ENCODE measurements at places on chromosomes 16 and 17.

DNA sequence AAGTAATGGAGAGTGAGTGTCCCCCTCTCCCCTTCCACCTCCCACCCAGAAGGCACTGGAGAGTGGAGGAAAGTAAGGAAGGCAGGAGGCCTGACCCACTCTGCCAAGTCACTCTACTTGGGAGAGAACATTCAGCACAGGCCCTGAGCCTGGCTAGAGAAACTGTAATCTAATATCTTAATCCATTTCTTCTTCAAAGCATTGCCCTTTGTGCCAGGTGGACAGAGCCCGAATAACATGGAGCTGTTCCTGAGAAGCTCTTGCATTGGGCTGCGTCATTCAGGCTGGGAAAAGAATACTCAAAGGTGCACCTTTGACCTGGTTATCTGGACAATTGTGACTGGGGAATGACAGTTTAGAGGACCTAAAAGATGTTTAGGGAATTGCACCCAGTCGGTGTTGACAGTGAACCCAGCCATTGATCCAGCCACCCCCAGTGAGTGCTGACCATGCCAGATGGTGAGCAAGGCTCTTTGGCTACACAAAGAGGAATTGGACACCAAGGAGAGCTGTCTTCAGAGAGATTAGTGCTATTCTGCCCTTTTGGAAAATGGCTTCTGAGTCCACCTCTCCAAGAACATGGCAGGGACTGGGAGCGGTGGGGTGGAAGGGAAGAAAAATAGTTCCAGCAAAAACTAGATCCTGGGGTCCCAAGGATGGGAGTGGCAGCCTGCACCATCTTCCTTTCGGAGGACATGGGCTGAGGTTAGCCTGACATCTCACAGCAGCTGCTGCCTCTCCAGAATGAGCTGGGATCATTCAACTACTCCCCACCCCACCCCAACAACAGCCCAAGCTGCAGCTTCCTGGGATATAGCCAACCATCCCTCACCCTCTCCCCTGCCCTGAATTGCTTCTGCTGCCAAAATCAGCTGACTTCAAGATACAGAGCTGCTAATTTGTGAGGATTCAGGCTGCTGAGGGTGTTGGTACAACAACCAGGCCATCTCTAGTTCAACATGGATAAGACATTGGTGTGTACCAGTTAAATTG, 11.6 kb upstream of the NOG start:
- no peak for DNase-seq

GRCh38 chr17:35809855-35810461, 674 bp downstream of the TAF15 start:
- DNase-seq, result no peak

GRCh38 chr17:4500191-4500571, 1.5 kb downstream of the SPNS2 start:
- no peak for DNase-seq

DNA sequence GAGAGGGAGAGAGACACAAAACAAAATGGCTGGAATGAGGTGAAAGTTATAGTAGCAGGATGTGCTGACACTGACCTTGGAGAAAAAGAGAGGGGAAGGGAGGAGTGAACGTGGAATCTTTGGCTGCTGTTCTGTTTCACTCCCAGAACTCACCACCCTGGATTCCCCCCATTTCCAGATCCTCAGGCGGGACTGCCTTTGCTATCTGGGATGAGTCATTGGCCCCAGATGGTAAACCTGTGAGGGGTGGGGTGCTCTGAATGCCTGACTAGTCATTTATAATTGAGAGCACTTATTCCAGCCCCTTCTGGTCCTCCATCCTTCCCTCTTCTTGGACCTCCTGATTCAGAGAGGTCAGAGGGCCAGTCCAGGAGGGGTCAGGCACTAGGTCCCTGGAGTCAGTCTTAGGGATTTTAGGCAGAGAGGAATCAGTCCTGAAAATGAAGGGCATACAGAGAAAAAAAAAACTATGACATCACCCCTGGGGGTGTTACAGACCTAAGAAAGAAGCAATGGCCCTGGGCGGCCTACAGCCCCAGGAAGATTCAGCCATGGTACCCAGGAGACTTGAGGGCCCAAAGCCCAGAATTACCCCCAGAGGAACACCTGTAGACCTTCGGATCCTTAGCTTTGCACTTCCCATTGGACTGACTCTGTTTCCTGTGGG, 2.2 kb upstream of the ZG16 start:
- no peak for DNase-seq

- DNase-seq, result no peak
Observed at GRCh38 chr17:60311936-60312335, 80.0 kb downstream of the USP32 start.

DNA sequence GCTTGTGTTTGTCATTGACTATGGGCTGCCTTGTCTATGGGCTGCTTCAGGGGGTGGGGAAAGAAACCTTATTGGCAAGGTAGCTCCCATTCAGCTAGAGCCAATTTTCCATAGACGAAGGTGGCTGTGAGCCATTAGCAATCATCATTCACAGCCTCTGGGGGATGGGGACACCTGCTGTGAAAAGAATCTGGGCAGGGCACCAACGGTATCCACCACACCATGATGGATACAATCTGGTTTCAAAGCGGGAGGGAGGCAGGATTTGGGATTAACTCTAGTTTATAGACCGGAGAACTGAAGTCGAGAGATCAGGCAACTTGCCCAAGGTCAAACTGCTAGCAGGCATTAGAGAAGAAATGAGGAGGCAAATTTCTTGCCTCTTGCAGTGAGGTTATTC, 182.3 kb downstream of the SHISA9 start:
- no peak for DNase-seq

- no peak for DNase-seq
Observed at GRCh38 chr16:89084814-89085612, 8.6 kb upstream of the ACSF3 start.

GRCh38 chr17:80388175-80388574, 26.8 kb upstream of the ENDOV start:
- no peak for DNase-seq

GRCh38 chr17:2275722-2276121, 27.9 kb downstream of the SMG6 start:
- DNase-seq, result no peak

GRCh38 chr17:39200070-39200879, at the start of gene RPL19:
TSS of gene RPL19 (plus strand) at chr17:39200283. CDS start at chr17:39200345, 62 bp downstream.
- peak; percentile 69 for DNase-seq

DNA sequence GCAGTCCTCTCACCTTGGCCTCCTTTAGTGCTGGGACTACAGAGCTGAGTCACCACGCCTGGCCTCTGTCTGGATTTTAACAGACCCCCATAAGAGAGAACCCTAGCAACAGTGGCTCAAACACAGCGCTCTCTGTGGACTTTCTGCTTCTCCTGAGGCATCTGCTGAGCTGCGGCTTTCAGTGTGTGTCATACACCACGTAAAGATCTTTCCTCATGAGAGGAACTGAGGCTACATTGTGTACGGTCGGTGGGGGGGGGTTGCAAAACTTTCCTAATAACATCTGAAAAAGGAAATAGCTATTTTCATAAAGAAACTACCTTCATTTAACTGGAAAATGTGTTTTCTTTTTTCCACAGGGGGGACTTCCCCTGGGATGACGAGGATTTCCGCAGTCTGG, 32.9 kb downstream of the DEF8 start:
- no peak for DNase-seq

- no peak for DNase-seq
Observed at GRCh38 chr16:23848958-23849357, 13.2 kb downstream of the PRKCB start.

Measured in stimulated activated CD8-positive, alpha-beta memory T cell treated with anti-CD3 and anti-CD28 coated beads, Interleukin-12 subunit alpha, Interleukin-12 subunit beta, amount 100 ng/mL, for 1 hour (primary cell).